NCI-H82 (cell line): ENCODE measurements at places on chromosomes 7 and 10.
A peak's percentile ranks its signal among the peaks of the same experiment; 100 is the strongest.

DNA sequence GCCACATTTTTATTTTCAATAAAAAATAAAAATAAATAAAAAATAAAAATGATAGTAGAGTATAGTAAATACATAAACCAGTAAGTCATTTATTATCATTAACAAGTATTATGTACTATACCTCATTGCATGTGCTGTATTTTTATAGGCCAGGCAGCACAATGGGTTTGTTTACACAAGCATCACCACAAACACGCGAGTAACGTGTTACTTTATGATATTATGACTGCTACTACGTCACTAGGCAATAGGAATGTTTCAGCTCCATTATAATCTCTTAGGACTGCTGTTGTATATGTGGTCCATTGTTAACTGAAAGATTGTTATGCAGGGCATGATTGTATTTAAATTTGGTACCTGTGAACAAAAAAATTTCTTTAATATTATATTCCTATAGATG is 20.8 kb upstream of the SDHAF3 start:
- DNase-seq, result no peak

- no peak for DNase-seq
Observed at GRCh38 chr10:32976338-32976737, 18.3 kb upstream of the ITGB1 start.

- no peak for DNase-seq
Observed at GRCh38 chr10:45466784-45467183, 92.8 kb downstream of the ALOX5 start.

DNA sequence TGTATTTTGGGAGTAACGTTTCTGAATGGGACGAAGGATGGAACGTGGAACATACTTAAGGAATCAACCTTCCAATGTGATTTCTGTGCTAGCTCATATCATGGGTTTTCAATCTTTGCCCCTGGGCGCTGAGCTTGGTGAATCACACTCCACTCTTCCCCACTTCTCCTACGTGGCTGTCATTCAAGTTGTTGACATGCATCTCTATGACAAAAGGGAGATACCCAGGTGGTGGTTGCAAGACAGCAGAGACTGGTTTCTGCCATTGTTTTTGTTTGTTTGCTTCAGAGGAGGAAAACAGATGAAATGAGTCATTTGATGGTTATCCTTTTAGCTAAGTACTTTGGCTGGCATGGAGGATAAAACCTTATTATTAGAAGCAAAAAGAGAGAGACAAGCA is 573.9 kb downstream of the GATA3 start:
- DNase-seq, result no peak

DNA sequence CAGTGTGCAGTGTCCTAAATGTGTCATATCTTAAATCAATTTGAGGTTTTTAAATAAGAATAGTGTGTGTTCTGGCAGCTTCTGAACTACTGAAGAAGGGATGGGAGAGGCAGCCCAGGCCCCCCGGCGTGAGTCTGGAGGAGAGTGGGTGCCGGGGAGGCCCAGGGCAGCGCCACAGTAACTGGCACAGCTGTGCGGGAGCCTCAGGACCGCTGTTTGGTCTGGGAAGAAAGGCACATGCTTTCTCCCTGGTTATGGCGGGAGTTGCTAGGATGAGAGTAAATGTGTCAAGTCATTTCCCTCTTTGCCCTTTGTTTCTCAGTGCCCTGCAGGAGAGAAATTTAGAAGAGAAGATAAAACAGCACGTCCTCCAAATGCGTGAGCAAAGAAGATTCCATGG is 31.9 kb upstream of the PWWP2B start:
- no peak for DNase-seq

DNA sequence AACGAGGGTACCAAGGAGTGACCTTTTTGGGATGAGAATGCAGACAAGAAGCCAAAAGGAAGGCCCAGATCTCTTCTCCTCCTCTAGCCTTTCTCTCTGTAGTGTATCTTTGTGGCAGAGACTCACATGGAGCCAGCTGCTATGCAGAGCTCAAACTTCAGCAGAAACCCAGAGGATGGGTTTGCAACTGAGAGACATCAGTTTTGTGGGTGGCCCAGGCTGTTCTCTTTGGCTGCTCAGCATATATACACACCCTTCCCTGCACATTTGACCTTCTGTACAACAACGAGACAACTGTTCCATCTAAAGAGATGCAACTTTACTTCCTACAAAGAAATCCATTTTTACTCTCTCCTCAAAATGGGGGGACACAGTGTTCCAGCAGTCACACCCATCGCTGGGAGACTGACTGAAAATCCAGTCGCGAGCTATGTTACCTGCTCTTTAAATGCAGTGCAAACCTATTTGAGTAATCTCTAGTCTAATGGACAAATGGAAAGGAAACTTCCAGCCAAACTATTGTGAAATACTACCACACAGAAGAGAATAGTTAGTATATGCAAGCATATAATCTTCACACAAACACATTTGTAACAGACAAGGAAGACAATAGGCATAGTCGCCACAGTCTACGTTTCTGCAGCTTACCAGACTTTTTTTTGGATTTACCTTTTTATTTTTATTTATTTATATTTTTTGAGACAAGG is 51.2 kb downstream of the GTF2I start:
- no peak for DNase-seq

GRCh38 chr10:13404305-13404759 is 56.2 kb upstream of the SEPHS1 start:
- peak; percentile 26 for DNase-seq

- no peak for DNase-seq
Observed at GRCh38 chr7:96993094-96993865, 12.1 kb upstream of the DLX6 start.

DNA sequence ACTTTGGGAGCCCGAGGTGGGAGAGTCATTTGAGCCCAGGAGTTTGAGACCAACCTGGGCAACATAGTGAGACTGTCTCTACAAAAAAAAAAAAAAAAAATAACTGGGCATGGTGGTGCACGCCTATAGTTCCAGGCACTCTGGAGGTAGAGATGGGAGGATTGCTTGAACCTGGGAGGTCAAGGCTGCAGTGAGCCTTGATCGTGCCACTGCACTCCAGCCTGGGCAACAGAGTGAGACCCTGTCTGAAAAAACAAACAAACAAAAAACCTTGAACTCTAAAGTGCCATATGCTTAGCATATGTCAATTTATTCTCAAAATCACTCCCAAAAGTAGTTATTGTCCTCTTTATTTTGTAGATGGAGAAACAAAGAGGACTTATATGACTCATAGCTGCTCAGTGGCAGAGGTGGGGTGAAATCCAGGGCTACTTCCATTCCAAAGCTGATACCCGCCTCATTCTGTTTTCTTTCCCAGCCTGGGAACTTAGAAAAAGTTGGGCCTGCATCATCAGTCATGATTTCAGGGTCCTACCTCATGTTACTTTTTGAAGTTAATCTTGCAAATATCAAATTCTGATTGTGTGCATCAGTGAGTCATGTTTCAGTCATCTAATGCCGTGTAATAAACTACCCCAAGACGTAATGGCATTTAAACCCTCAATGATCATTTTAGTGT is 13.3 kb downstream of the DHTKD1 start:
- DNase-seq, result no peak

- peak; percentile 89 for DNase-seq
Observed at GRCh38 chr7:117113871-117114270, 160.6 kb downstream of the ST7 start.

DNA sequence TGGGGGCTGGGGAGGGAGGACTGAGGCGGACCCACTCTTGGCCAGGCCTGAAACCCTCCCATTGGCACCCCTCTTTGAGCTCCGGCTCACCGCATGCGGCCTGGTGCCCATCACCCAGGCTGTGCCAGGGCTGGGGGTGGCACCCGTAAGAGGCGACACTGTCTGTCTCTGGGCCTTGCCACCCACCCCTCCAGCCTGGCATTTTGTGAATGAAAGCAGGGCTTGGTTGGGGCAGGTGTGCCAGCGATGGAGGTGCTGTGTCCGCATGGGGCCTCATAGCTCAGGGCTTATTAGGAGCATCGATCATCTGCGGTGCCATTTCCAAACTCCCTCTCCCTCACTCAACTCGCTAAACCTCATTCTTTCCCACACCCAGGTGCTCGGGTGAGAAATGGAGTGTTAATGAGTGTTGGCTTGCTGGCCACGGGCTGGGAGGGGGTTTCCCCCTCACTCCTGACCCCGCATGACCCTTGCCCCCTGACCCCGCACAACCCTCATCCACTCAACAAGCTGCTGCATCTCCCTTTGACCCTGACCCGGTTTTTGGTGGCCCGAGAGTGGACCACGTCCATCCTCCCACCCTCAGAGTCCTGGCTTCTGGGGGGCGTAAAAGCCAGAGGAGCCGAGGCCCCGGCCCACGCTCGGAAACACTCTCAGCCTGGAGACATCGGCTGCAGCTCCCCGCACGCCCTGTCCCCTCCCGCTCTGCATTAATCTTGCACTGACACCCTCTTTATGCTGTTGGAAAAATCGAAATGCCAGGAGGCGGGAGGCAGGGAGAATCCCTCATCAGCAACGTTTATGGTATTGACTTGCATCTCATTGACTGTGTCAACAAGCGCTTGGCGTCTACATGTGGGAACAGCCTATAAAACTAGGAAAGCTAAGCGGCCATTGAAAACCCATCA is 161.2 kb downstream of the DNAJB6 start:
- DNase-seq, result no peak

- no peak for DNase-seq
Observed at GRCh38 chr7:117322741-117323304, at the start of gene WNT2. WNT2 (minus strand) TSS chr7:117323058; CDS start chr7:117322989, 69 bp downstream.

- no peak for DNase-seq
Observed at GRCh38 chr10:13592306-13592705, 5.5 kb downstream of the PRPF18 start.

- peak; percentile 84 for DNase-seq
Observed at GRCh38 chr7:23277359-23277989, 21.7 kb upstream of the MALSU1 start.

- DNase-seq, result no peak
Observed at GRCh38 chr10:23432166-23432565, 6.7 kb upstream of the OTUD1 start.

- DNase-seq, result no peak
Observed at GRCh38 chr7:157526913-157527634, 190.3 kb downstream of the DNAJB6 start.

- no peak for DNase-seq
Observed at GRCh38 chr10:76306856-76307255, 875.4 kb downstream of the LRMDA start.

GRCh38 chr7:79453558-79454360 is at the start of gene MAGI2:
MAGI2 (minus strand) TSS chr7:79453667; CDS start chr7:79453320, 347 bp downstream.
- peak; percentile 77 for DNase-seq

- no peak for DNase-seq
Observed at GRCh38 chr10:19704544-19704943, 111.7 kb upstream of the PLXDC2 start.
